Esophagus squamous epithelium (tissue), 5 donors: ENCODE measurements at places on chromosomes 2 and 18. TPM values are rescaled to one million over a fixed set of nuclear protein-coding genes. Genes with fewer than 3 reads are reported as not detected.

DNA sequence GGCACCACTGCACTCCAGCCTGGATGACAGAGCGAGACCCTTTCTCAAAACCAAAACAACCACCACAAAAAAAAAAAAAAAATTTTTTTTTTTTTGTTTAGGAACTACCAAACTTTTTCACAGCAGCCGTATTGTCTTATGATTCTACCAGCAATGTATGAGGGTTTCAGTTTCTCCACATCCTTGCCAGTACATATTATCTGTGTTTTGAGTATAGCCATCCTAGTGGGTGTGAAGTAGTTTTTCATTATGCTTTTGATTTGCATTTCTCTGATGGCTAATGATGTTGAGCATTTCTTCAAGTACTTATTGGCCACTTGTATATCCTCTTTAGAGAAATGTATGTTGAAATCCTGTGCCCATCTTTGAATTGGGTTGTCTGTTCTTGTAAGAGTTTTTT is 51.7 kb downstream of the COX7A2L start:
- DNase-seq = no peak

DNA sequence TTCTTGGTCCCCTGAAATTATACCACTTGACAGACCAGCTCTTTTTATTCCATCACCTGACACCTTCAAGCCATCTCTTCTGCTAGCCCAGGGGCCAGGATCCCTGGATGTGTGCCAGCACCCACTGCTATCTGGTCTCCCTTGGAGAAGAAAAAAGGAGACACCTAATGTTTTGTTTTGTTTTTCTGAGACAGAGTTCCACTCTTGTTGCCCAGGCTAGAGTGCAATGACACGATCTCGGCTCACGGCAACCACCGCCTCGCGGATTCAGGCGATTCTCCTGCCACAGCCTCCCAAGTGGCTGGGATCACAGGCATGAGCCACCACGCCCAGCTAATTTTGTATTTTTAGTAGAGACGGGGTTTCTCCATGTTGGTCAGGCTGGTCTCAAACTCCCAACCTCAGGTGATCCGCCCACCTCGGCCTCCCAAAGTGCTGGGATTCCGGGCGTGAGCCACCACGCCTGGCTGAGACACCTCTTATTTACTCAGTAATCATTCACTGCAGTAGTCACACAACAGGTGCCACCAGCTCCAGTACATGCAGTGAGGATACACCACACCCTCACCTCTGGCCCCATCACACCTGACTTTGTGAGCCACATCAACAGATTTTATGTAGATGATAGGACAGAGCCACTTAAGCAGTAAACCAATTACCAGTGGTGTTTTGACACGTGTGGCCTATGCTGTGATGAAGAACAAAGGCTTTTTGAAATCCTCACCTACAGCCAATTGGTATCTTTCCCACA is 42.8 kb upstream of the PCBP1 start:
- no peak for DNase-seq

DNA sequence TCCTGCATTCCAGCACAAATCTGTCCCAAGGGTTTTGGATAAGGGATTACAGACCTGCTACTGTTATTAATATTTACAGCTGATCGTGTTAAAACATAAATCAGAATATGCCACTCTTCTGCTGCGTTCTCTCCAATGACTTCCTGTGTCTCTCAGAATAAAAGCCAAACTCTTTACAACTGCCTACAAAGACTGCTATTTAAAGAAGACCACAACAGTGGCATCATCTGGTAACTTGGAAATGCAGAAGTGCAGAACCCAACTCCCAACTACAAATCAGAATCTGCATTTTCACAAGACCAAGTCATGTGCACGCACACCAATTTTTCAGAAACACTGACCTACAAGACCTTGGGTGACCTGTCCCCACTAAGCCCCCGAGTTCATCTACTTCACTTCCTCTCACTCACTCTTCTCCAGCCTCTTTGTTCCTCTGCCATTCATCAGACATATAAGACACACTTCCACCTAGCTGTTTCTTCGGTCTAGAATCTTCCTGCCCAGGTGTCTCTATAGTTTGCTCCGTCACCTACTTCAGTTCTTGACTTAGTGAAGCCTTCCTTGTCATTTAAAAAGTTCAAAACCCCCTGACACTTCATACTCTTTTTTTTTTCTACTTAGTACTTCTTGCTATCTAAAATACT is 36.0 kb downstream of the CHN1 start:
- DNase-seq = no peak

DNA sequence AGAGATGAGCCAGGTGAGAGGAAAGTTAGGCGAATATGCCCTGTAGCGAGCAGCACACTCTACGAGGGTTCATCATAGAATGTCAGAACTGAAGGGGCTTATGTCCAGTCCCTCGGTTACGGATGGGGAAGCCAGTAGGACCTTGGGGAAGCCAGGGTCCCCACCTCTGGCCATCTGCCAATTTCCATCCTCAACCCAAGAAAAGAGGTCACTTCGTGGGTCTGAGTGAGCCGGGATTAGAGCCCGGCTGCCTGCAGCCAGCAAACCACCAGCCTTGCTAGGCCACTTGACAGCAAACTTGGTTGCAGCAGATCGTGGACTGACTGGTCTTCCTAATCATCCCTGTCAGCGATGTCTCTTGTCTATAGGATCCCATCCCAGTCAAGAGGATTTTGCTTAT is 11.4 kb downstream of the CIB4 start:
- DNase-seq = no peak

DNA sequence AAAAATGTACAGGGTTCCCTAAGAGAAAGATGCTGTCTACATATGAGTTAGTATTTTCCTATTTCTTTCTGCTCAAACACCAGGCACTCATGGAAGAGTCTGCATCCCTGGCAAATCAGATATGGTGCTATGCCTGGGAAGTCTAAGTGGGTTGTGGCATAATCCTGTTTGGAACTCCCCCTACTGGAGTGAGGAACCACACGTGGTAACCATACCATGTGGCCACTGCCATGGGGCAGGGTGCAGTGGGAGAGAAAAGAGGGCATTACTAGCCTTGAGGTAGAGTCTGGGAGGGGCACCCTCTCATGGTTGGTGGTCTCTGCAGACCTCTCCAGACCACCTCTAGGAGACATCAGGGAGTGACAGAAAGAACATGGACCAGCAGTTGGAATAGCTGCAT is 257.9 kb upstream of the ATP5MC3 start:
- no peak for DNase-seq

- DNase-seq = no peak
Observed at GRCh38 chr18:76988031-76988826, 144.4 kb downstream of the MBP start.

PROKR1 gene
- total RNA-seq = not detected

TUBA3E gene
- total RNA-seq = not detected

ARHGAP28 gene
- total RNA-seq = 4.8 TPM

SEH1L gene
- total RNA-seq = 55.5 TPM

KCNG2 gene
- not detected for total RNA-seq

EFR3B gene
- 0.34 TPM for total RNA-seq
